Activated T-cell treated with anti-CD3 and anti-CD28 coated beads, Interleukin-2, amount 50 U/mL, for 72 hours (primary cell): ENCODE measurements at places on chromosomes 12 and 14. TPM values are rescaled to one million over a fixed set of nuclear protein-coding genes. Genes with fewer than 3 reads are reported as not detected.

DNA sequence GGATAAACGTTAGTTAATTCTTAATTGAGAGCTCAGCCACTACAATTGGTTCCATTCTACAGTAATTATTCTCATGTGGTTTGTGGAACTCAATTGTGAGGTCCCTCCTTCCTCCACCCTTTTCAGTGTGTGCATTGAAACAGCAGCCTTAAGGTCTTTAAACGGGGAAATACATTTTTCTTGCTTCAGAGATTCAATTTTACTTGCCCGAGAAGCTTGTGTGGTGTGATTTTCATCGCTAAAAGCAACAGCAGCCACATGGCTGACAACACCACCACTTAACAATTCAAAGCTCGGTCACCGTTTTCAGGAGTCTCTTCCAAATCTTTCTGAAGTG is 733 bp upstream of the PPFIBP1 start:
- H3K27me3 ChIP-seq, result peaks cover 55% of the 10 kb centered on the region
- H3K27ac ChIP-seq, result peak overlapping the region; percentile 89
- H3K4me3 ChIP-seq, result peak overlapping the region; percentile 94
- H3K4me1 ChIP-seq, result peaks cover 27% of the 10 kb centered on the region
- no peaks in the 10 kb centered on the region for H3K36me3 ChIP-seq
- DNase-seq, result no peak

GRCh38 chr14:57189070-57189469 is 79.6 kb downstream of the EXOC5 start:
- H3K4me3 ChIP-seq, result no peak overlapping the region
- H3K27ac ChIP-seq, result no peak overlapping the region
- no peaks in the 10 kb centered on the region for H3K36me3 ChIP-seq
- no peaks in the 10 kb centered on the region for H3K4me1 ChIP-seq
- no peak for DNase-seq

GRCh38 chr14:67738740-67739504 is 37.2 kb downstream of the RDH12 start:
- no peak for DNase-seq
- no peak overlapping the region for H3K27ac ChIP-seq
- H3K27me3 ChIP-seq, result no peaks in the 10 kb centered on the region
- H3K4me3 ChIP-seq, result no peak overlapping the region
- no peaks in the 10 kb centered on the region for H3K36me3 ChIP-seq

DNA sequence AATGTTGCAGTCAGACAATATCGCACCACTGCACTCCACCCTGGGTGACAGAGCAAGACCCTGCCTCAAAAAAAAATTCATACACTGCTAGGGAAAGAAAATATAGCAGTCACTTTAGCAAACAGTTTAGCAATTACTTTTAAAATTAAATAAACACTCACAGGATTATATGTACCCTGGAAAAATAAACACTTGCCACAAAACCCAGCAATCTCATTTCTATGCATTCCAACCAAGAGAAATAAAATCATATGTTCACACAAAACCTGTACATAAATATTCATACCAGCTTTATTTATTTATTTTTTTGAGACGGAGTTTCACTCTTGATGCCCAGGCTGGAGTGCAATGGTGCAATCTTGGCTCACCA is 20.2 kb downstream of the ATXN2 start:
- H3K4me3 ChIP-seq, result no peak overlapping the region
- no peak for DNase-seq
- H3K4me1 ChIP-seq, result peaks cover 9% of the 10 kb centered on the region
- no peak overlapping the region for H3K27ac ChIP-seq
- peaks cover 1% of the 10 kb centered on the region for H3K36me3 ChIP-seq
- no peaks in the 10 kb centered on the region for H3K27me3 ChIP-seq

DNA sequence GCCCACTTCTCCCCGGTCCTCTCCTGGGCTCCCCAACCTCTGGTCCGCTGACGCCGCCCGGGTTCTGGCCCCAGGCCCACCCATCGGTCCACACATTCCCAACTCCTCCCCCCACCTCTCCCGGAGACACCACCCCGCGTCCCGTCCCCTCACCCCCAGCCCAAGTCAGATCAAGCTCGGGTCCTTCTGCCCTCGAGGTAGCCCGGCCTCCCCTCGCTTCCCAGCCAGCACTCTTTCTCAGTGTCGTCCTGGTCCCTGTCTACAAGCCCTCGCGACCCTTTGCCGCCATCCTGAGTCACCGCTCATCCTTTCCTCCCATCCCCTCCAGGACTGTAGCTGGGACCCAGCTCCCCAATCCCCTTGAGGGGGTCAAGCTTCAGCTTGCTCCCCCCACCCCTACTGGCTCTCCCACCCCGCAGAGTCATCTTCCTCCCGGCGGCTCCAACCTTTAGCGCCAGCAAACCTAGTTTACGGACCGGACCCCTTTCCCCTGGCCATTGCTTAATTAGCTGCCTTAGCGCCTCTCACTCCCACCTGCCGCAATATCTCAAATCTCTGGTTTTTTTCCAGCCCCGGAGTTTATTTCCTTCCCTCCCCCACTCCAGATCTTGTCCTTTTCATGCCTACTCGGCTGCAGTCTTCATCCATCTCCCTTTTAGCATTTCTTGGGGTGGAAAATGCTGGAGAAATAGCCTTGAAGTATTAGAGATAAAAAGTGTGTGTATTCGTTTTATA is 1.1 kb downstream of the PPP4R4 start:
- peaks cover 32% of the 10 kb centered on the region for H3K27me3 ChIP-seq
- peak overlapping the region; percentile 92 for H3K4me3 ChIP-seq
- peak; percentile 20 for DNase-seq
- peaks cover 2% of the 10 kb centered on the region for H3K36me3 ChIP-seq
- peaks cover 40% of the 10 kb centered on the region for H3K4me1 ChIP-seq

DNA sequence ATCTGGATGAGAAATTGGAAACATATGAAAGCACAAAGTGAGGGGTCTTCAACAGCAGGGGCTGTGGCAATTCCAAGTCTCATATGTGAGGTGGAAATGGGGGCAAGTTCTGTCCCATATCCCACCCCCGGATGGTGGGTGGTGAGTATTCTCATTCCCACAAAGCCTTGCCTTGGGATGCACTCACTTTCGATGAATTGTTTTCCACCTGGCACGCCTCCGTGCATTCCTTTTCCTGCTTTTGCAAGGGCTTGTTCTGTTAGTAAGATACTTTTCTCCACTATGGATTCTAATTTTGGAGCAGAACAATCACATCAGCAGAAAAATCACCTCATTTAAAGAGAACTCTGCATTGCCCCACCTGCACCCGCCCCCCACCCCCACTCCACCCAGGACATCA is 3.1 kb downstream of the LACRT start:
- no peak for DNase-seq
- no peak overlapping the region for H3K4me3 ChIP-seq

- H3K36me3 ChIP-seq, result no peaks in the 10 kb centered on the region
- no peak overlapping the region for H3K27ac ChIP-seq
- H3K4me1 ChIP-seq, result no peaks in the 10 kb centered on the region
- no peak for DNase-seq
- no peak overlapping the region for H3K4me3 ChIP-seq
Measured at GRCh38 chr12:95755261-95755865, 35.2 kb downstream of the NTN4 start.

GRCh38 chr12:5166976-5167375 is 123.3 kb downstream of the KCNA5 start:
- H3K4me1 ChIP-seq, result no peaks in the 10 kb centered on the region
- H3K27me3 ChIP-seq, result peaks cover 16% of the 10 kb centered on the region

- DNase-seq, result no peak
- H3K36me3 ChIP-seq, result peaks cover under 1% of the 10 kb centered on the region
- no peaks in the 10 kb centered on the region for H3K4me1 ChIP-seq
- peaks cover 34% of the 10 kb centered on the region for H3K27me3 ChIP-seq
Measured at GRCh38 chr14:95185767-95186392, 28.6 kb upstream of the DICER1 start.

GRCh38 chr14:34966413-34966812 is 16.4 kb upstream of the SRP54 start:
- peaks cover 36% of the 10 kb centered on the region for H3K4me1 ChIP-seq
- peaks cover 10% of the 10 kb centered on the region for H3K36me3 ChIP-seq

GRCh38 chr12:99154216-99154982 is 493.2 kb upstream of the GARIN6 start:
- no peaks in the 10 kb centered on the region for H3K27me3 ChIP-seq
- no peaks in the 10 kb centered on the region for H3K4me1 ChIP-seq
- no peak overlapping the region for H3K4me3 ChIP-seq
- no peak for DNase-seq
- H3K36me3 ChIP-seq, result no peaks in the 10 kb centered on the region

- H3K4me1 ChIP-seq, result no peaks in the 10 kb centered on the region
- H3K36me3 ChIP-seq, result no peaks in the 10 kb centered on the region
- H3K4me3 ChIP-seq, result no peak overlapping the region
Measured at GRCh38 chr12:83818881-83819280, 1093.7 kb downstream of the SLC6A15 start.

DNA sequence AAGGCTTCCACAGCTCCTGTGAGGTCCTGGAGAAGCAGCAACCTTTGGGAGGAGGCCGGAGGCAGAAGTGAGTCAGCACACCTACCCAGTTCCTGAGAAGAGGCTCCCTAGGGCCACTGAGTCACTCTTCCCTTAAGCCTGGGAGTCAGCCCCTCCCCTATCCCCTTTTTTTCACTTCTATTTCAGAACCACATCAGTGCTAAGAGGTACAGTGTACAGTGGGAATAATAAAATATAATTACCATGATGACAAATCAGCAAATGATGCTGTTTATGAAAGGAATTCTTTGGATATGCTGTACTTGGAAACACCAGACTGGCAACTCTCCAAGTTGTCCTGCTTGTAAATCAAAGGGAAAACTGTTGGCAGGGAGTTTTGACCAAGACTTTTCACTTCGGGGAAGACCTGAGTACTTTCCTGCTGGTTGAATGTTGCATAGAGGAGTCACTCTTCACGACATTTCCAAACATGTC is 7.8 kb upstream of the TBPL2 start:
- no peaks in the 10 kb centered on the region for H3K36me3 ChIP-seq
- no peaks in the 10 kb centered on the region for H3K27me3 ChIP-seq
- DNase-seq, result peak; percentile 36

DNA sequence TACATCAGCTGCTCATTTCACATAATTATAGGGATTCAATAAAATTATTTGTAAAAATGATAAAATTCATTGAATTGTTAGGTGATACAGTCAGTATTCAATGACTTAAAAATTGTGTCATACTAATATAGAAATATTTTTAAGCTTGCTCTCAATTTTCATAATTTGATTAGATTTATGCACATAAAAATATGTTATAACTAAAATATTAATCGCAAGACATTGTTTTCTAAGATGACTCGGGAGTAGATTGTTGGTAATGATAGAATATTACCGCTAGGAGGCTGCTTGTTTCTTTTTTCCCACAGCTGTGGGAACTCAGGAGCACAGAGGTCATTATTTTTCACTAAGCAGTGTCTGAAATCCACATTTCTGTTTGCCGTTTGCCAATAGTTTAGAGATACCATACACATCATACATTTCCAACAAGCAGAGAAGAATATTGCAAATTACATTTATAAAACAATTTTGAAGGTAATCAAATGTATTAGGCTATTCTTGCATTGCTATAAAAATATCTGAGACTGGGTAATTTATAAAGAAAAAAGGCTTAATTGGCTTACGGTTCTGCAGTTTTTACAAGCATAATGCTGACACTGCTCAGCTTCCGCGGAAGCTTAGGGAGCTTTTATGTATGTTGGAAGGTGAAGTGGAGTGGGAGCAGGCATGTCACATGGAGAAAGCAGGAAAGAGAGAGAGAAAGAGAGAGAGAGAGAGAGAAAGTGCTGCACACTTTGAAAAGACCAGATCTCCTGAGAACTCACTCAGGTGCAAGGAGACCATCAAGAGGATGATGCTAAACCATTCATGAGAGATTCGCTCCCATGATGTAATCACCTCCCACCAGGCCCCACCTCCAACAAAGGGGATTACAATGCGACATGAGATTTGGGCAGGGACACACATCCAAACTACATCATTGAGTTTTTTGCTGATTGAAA is 9.2 kb downstream of the CD69 start:
- peak overlapping the region; percentile 69 for H3K4me3 ChIP-seq
- H3K36me3 ChIP-seq, result peaks cover 33% of the 10 kb centered on the region
- no peaks in the 10 kb centered on the region for H3K27me3 ChIP-seq
- DNase-seq, result peak; percentile 60
- H3K27ac ChIP-seq, result peak overlapping the region; percentile 86

DNA sequence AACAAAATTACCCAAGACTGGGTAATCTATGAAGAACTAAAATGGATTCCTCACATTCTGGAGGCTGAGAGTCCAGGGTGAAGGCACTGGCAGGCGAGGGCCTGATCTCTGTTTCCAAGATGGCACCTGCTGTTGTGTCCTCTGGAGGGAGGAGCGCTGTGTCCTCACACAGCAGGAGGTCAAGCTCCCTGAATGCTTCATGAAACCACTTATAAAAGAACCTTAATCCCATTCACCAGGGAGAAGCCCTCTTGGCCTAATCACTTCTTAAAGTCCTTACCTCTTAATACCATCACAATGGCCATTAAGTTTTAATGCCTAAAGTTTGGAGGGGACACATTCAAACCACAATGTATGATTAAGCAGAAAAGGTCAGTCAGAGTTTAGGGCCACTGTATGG is 172.4 kb downstream of the EMP1 start:
- H3K27ac ChIP-seq, result no peak overlapping the region
- no peak for DNase-seq
- no peak overlapping the region for H3K4me3 ChIP-seq
- H3K4me1 ChIP-seq, result no peaks in the 10 kb centered on the region

DNA sequence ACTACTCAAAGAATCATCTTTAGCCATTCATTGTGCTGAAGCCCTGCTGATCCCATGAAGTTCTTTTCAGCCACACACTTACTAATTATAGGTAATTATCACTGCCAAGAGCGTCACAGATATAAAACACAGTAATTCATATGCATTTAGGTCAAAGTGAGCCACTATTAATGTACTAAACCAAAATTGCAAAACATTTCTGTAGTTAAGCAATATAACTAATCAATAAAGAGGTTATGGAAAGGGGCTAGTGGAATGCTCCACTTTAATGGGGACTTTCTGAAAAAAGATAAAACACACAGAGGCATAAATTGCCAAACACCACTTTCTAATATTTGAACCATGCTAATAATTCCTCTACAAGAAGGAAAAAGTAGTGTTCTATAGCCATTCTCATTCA is 6.8 kb upstream of the CEP128 start:
- H3K4me3 ChIP-seq, result no peak overlapping the region
- peaks cover 28% of the 10 kb centered on the region for H3K27me3 ChIP-seq
- H3K4me1 ChIP-seq, result peaks cover 19% of the 10 kb centered on the region
- no peak overlapping the region for H3K27ac ChIP-seq
- DNase-seq, result no peak

GRCh38 chr14:99524804-99525698 is 43.8 kb downstream of the CCNK start:
- H3K4me1 ChIP-seq, result peaks cover 9% of the 10 kb centered on the region
- H3K4me3 ChIP-seq, result no peak overlapping the region
- DNase-seq, result no peak
- no peak overlapping the region for H3K27ac ChIP-seq
- no peaks in the 10 kb centered on the region for H3K36me3 ChIP-seq
- H3K27me3 ChIP-seq, result no peaks in the 10 kb centered on the region

HOXC12 gene
- total RNA-seq, result not detected

NGB gene
- not detected for total RNA-seq

AKAP6 gene
- total RNA-seq, result 3.6 TPM

STRN3 gene
- 24.5 TPM for total RNA-seq

KRT73 gene
- 1.3 TPM for total RNA-seq

HOTAIR gene
- total RNA-seq, result not detected
